ENCODE measurements at places on chromosomes 4 and X.

DNA sequence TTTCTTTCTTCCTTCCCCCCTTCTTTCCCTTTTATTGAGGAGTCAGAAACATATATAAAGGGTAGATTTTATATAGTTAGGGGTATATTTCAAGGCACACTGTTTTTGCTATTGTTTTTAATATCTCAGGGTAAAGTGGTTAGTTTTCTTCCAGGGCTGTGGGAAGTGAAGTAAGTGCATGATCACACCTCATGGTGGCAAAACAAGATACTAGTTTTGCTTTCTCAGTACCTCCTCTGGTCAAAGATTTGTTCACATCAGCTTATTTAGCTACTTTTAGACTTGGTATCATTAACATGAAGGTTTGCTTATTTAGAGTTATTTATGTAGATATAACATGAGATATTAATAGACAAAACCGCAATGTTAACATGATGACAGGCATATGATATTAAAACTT is 21.8 kb downstream of the ADAM29 start:
- no peak for DNase-seq

GRCh38 chrX:38249965-38250364 is 29.3 kb upstream of the SRPX start:
- DNase-seq, result peak; percentile 42

DNA sequence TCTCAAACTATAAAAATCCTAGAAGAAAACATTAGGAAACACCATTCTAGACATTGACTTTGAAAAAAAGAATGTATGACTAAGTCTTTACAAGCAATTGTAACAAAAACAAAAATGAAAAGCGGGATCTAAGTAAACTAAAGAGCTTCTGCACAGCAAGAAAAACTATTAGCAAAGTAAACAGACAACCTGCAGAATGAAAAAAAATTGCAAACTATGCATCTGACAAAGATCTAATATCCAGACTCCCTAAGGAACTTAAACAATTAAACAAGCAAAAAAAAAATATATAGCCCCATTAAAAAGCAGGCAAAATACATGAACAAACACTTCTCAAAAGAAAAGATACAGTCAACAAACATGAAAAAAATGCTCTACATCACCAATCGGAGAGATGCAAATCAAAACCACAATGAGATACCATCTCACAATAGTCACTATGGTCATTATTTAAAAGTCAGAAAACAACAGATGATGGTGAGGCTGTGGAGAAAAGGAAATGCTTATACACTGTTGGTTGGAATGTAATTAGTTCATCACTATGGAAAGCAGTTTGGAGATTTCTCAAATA is 168.1 kb downstream of the EPHA5 start:
- DNase-seq, result peak; percentile 62

GRCh38 chr4:107719207-107719921 is 670 bp downstream of the PAPSS1 start:
- DNase-seq, result peak; percentile 34

- no peak for DNase-seq
These were observed 582.3 kb downstream of the KCNIP4 start for GRCh38 chr4:21366312-21366711.

DNA sequence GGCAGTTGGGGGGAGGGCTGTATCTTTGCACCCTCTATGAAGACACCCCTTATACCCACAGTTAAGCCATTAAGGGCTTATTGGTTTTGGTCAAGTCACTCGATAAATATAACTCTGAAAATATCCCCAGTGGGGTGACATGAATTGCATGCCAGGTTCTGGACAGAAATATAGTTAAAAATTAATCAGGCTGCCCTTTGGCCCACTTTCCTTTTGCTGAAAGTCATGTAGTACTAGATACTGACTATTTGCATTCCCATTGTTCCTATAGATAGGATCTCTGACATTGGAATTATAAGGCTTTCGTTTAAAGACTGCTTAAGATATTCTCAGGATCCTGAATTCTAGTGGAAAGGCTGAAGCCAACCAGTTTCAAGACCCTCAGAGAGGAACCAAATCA is 43.5 kb upstream of the LAMP2 start:
- no peak for DNase-seq

GRCh38 chr4:129144755-129145206 is 48.8 kb downstream of the C4orf33 start:
- DNase-seq, result peak; percentile 2

GRCh38 chr4:183670251-183670650 is 11.2 kb downstream of the TRAPPC11 start:
- DNase-seq, result no peak

Measured in fibroblast of pulmonary artery (primary cell).